Osteocyte (in vitro differentiated cells): ENCODE measurements at places on chromosomes 1 and 21.

- H3K4me3 ChIP-seq, result no peak overlapping the region
- H3K4me1 ChIP-seq, result no peaks in the 10 kb centered on the region
- no peak overlapping the region for H3K27ac ChIP-seq
- H3K36me3 ChIP-seq, result peaks cover 16% of the 10 kb centered on the region
- no peak for DNase-seq
Observed at GRCh38 chr1:97464305-97464704, 456.5 kb downstream of the DPYD start.

DNA sequence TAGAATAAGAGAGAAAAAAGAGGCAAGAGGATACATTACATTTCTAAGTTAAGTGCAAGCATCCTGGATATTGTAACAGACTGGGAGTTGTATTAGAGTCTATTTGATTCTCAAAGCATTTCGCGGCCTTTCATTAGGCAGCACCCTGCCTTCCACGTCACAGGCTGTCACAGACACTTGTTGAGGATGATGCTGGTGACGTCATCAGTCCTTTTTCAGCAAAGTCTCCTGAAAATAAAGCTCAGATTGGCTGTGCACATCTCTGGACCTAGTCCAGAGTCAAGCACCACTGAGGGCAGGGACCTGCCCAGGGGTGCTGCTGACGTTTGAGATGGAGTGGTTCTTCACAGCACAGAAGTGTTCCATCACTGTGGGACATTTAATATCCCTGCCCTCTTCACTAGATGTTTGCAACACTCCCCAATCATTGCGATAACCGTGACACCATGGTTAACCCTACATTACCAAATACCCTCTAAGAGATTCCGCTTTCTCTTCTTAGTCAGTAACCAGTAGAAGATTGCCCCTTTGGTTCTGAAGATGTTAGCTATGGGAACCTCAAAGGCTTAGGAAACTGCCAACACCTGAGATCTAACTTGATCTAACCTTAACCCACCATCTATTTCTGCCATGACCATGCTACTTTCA, 72.7 kb upstream of the F3 start:
- DNase-seq, result no peak
- peaks cover 6% of the 10 kb centered on the region for H3K36me3 ChIP-seq
- H3K4me3 ChIP-seq, result no peak overlapping the region
- peaks cover 12% of the 10 kb centered on the region for H3K4me1 ChIP-seq
- no peaks in the 10 kb centered on the region for H3K27me3 ChIP-seq

- H3K4me3 ChIP-seq, result no peak overlapping the region
- H3K4me1 ChIP-seq, result peaks cover 27% of the 10 kb centered on the region
- no peak overlapping the region for H3K27ac ChIP-seq
- no peaks in the 10 kb centered on the region for H3K36me3 ChIP-seq
- H3K27me3 ChIP-seq, result no peaks in the 10 kb centered on the region
- DNase-seq, result no peak
Observed at GRCh38 chr1:185720633-185721272, 13.4 kb upstream of the HMCN1 start.

DNA sequence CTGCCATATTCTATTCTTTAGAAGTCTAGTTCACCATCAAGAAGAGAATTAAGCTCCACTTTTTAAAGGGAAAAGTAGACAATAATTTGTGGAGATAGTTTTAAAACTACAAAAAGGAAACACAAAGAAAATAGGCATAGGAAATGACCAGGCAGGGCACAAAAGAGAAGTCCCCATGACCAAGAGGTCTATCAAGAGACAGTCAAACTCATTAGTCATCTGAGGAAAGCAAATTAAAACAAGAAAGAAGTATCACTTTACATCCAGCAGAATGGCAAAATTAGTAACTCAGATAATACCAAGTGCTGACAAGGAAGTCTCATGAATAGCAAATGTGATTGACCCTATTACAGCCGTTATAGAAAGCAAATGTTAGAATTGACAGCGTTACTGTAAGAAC, 243.7 kb upstream of the SNX7 start:
- no peak overlapping the region for H3K4me3 ChIP-seq
- H3K36me3 ChIP-seq, result peaks cover 4% of the 10 kb centered on the region
- no peak overlapping the region for H3K27ac ChIP-seq
- no peaks in the 10 kb centered on the region for H3K27me3 ChIP-seq
- DNase-seq, result no peak

GRCh38 chr1:40930174-40930964, 49.1 kb upstream of the CTPS1 start:
- H3K27ac ChIP-seq, result no peak overlapping the region
- DNase-seq, result no peak
- H3K36me3 ChIP-seq, result no peaks in the 10 kb centered on the region
- no peak overlapping the region for H3K4me3 ChIP-seq

- H3K36me3 ChIP-seq, result no peaks in the 10 kb centered on the region
- no peak overlapping the region for H3K27ac ChIP-seq
- H3K27me3 ChIP-seq, result no peaks in the 10 kb centered on the region
- H3K4me1 ChIP-seq, result no peaks in the 10 kb centered on the region
Observed at GRCh38 chr1:31133368-31133767, 67.9 kb upstream of the PUM1 start.

GRCh38 chr1:40409467-40409866, 35.9 kb downstream of the SMAP2 start:
- H3K27me3 ChIP-seq, result no peaks in the 10 kb centered on the region
- no peak for DNase-seq
- peaks cover 3% of the 10 kb centered on the region for H3K36me3 ChIP-seq

DNA sequence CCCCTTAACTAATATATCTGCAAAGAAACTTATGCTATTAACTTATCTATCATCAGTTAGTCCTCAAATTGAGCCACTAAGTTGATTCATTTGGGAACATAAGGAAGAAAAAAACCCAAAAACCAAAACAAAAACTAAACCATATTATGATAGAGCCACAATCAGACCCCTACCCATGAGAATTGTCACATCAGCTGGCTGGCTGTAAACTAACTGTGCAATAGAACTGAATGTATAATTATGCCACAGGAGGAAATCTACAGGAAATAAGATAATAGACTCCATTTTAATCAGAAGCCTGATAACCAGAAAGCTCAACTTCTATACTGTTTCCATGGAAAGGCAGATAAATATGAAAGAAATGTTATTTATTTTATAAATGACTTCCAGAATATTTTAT, 110.0 kb downstream of the RGL1 start:
- DNase-seq, result no peak
- H3K4me1 ChIP-seq, result peaks cover 28% of the 10 kb centered on the region
- H3K27ac ChIP-seq, result peak overlapping the region; percentile 29
- no peaks in the 10 kb centered on the region for H3K27me3 ChIP-seq

DNA sequence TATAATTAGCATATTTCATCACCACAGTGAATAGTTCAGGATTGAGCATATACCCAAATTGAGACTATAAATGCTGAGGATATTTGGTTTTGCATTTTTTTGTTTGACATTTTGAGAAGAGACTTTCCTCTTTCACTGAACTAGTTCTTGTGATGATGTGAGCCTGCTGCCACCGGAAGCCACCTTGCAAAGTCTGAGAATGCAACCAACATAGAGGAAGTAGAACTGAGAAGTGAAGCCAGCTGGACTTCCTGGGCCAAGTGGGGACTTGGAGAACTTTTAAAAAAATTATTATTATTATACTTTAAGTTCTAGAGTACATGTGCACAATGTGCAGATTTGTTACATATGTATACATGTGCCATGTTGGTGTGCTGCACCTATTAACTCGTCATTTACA, 102.3 kb downstream of the RPE65 start:
- DNase-seq, result no peak
- H3K4me1 ChIP-seq, result peaks cover 3% of the 10 kb centered on the region
- H3K36me3 ChIP-seq, result no peaks in the 10 kb centered on the region

- H3K27me3 ChIP-seq, result no peaks in the 10 kb centered on the region
- H3K36me3 ChIP-seq, result no peaks in the 10 kb centered on the region
- no peak overlapping the region for H3K27ac ChIP-seq
- H3K4me3 ChIP-seq, result no peak overlapping the region
- H3K4me1 ChIP-seq, result no peaks in the 10 kb centered on the region
- no peak for DNase-seq
Observed at GRCh38 chr1:2945821-2946231, 75.4 kb upstream of the ACTRT2 start.

DNA sequence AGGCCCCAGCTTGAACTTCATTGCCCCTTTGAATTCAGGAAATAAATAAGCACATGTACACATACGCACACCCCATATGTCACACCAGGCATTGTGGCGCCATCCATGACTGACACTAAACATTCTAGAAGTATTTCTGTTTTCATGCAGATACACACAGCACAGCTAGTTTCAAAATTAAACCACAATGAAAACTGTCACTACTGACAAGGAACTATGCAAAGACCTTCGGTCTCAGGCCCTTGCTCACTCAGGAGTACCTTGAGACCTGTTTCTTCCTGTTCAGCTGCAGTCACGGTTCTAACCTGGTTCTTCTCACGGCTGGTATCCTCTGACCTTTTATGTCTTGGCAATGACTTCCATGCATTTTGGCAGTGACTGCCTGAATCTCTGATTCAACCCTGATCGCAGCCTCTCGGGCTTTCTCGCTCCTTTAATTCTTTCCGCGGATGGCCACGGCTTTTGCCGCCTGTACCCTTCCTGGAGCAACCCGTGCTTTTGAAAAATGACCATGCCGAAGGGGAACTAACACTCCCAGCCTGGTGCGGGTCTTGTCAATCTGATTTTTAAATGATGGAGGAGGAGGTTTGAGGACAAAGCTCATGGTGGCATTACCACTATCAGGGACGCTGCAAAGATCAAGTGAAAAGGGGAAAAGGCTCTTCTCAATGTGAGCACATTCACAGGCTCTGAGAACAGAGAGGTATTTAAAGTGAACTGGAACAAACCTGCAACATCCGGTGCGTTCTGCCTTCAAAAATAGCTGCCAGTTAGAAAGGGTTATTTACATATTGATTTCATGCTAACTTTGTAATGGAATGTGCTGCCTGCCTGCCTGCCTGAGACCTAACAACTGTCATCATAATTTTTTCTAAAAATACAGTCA, 384.6 kb downstream of the RRAGC start:
- no peaks in the 10 kb centered on the region for H3K36me3 ChIP-seq
- peaks cover 24% of the 10 kb centered on the region for H3K27me3 ChIP-seq
- H3K27ac ChIP-seq, result no peak overlapping the region
- DNase-seq, result peak; percentile 78

- DNase-seq, result no peak
- H3K27me3 ChIP-seq, result no peaks in the 10 kb centered on the region
- H3K4me1 ChIP-seq, result peaks cover 53% of the 10 kb centered on the region
- no peaks in the 10 kb centered on the region for H3K36me3 ChIP-seq
Observed at GRCh38 chr1:66444438-66445265, 89.3 kb upstream of the SGIP1 start.

DNA sequence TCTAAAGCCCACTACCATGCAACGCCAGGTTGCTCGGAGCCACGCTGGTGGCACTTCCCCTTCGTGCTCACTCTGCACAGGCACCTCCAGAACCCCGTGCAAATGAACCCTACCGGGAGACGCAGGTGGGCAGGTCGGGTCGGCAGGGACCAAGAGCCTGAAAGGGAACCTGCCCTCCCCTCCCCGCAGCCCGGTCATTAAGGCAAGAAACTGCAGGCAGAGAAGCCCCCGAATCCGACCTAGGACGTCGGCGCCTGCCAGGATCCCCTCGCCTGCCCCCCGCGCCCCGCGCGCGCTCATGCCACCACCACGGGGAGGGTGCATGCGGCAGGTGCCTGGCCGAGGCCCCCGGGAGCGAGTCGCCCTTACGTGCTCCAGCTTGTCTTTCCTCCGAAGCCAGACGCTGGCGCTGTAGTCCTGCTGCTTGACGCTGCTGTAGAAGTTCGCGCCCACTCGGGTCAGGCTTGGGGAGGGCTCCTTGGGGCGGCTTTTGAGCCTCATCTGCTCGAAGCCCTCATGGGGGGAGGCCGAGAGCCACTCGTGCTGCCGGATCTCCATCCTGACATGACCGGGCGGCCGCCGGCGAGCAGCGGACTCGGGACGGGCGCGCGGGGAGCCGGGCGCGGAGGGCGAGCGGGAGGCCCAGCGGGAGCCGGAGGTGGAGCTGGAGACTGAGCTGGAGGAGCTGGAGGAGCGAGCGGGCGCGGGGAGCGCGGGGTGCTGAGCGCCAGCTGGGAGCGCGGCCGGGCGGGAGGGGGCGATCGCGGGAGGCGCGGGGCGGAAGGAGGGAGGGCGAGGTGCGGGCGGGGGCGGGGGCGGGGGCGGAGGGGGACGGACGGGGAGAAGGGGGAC, 552 bp downstream of the PLD5 start:
- no peak overlapping the region for H3K27ac ChIP-seq
- peaks cover 15% of the 10 kb centered on the region for H3K4me1 ChIP-seq
- peak overlapping the region; percentile 63 for H3K4me3 ChIP-seq
- no peak for DNase-seq

DNA sequence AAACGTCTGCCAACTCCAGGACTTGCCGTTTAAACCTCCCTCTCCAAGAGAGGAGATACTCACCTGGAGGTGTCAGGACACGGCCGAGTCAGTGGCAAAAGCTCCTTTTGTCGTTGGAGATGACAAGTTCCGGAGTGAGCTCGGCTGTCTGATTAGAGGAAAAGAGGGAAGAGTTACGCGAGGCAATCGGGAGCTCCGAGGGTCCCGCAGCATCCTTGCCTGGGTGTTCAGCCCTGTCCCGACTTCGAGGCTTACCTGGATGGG, 497 bp downstream of the ID3 start:
- H3K27me3 ChIP-seq, result no peaks in the 10 kb centered on the region
- H3K4me3 ChIP-seq, result peak overlapping the region; percentile 93
- H3K36me3 ChIP-seq, result peaks cover 4% of the 10 kb centered on the region
- H3K27ac ChIP-seq, result peak overlapping the region; percentile 97

- H3K36me3 ChIP-seq, result no peaks in the 10 kb centered on the region
- H3K4me1 ChIP-seq, result no peaks in the 10 kb centered on the region
- H3K4me3 ChIP-seq, result no peak overlapping the region
- no peak for DNase-seq
- no peaks in the 10 kb centered on the region for H3K27me3 ChIP-seq
- H3K27ac ChIP-seq, result no peak overlapping the region
Observed at GRCh38 chr1:216884614-216885229, 161.5 kb upstream of the ESRRG start.

GRCh38 chr1:30748098-30748698, 9.4 kb downstream of the LAPTM5 start:
- no peaks in the 10 kb centered on the region for H3K4me1 ChIP-seq
- no peak overlapping the region for H3K4me3 ChIP-seq
- peaks cover 7% of the 10 kb centered on the region for H3K27me3 ChIP-seq
- no peak overlapping the region for H3K27ac ChIP-seq

- H3K4me3 ChIP-seq, result no peak overlapping the region
- no peaks in the 10 kb centered on the region for H3K27me3 ChIP-seq
- H3K4me1 ChIP-seq, result no peaks in the 10 kb centered on the region
- H3K36me3 ChIP-seq, result no peaks in the 10 kb centered on the region
- H3K27ac ChIP-seq, result no peak overlapping the region
Observed at GRCh38 chr1:181448461-181448860, 34.9 kb upstream of the CACNA1E start.

DNA sequence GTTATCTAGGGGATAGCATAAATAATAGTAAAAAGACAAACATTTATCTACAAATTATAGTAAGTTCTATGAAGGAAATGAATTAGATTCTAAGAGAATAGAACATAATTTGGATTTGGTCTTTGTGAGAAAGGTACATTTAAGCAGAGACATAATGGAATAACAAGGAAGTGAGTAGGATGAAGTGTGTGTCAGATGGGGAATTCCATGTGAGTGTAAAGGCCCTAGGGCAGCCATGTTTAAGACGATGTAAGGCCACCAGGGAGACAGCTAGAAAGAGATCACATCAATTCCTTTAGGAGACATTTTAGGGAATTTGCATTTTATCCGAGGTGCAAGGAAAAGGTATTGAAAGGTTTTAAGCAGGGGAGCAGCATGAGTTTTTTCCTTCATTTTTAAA, 33.8 kb upstream of the ELAVL4 start:
- no peaks in the 10 kb centered on the region for H3K27me3 ChIP-seq
- H3K36me3 ChIP-seq, result no peaks in the 10 kb centered on the region
- no peak for DNase-seq
- H3K4me3 ChIP-seq, result no peak overlapping the region
- H3K4me1 ChIP-seq, result no peaks in the 10 kb centered on the region
